ENCODE measurements at places on chromosomes 6 and 20.
A peak's percentile ranks its signal among the peaks of the same experiment; 100 is the strongest.

- no peak for DNase-seq
Measured at GRCh38 chr6:68059261-68059660, 575.8 kb upstream of the ADGRB3 start.

GRCh38 chr20:18638768-18639167 is 50.9 kb downstream of the DTD1 start:
- DNase-seq = no peak

DNA sequence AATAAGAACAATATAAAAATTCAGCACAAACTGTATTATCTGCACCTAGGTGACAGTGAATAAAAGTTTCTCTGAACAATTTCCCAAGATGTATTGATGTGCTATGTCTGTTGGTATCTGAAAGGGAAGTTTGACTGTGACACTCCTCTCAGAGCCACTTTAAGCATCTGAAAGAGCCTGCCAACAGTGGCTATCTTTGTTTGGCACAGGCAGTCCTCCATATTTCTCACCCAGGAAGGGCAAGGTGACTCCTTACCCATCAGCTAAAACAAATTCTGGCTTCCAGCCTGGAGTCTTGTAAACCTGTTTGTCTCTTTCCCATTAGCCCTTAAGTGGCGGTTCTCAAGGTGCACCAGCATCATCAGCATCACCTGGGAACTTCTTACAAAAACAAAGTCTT is 122.4 kb upstream of the VGLL2 start:
- DNase-seq = peak; percentile 22

GRCh38 chr6:152634773-152635172 is 2.4 kb downstream of the SYNE1 start:
- DNase-seq = no peak

GRCh38 chr6:27678469-27678868 is 205.6 kb upstream of the ZNF184 start:
- no peak for DNase-seq

DNA sequence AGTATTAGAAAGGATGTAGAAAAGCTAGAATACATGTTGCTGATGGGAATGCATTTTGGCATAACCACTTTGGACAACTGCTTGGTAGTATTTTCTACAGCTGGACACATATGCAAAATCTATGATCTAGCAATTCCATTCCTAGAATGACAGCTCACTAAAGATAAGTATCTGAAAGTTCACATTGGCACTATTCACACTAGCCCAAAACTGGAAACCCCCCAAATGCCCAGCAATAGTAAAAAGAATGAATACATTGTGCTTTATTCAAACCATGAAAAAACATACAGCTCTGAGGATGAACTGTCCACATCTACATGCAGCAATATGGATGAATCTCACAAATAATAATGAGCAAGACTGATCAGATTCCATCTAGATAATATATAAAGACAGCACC is 79.0 kb downstream of the PPP1R3G start:
- no peak for DNase-seq

Measured in left cardiac atrium (tissue), 4 donors.